ENCODE measurements at places on chromosomes 7 and 10. TPM values are rescaled to one million over a fixed set of nuclear protein-coding genes. Genes with fewer than 3 reads are reported as not detected.

- DNase-seq = no peak
Observed at GRCh38 chr10:124898471-124898870, 43.5 kb upstream of the ZRANB1 start.

The FXYD4 gene
- total RNA-seq = not detected

The TDRD1 gene
- 0.18 TPM for total RNA-seq

DNA sequence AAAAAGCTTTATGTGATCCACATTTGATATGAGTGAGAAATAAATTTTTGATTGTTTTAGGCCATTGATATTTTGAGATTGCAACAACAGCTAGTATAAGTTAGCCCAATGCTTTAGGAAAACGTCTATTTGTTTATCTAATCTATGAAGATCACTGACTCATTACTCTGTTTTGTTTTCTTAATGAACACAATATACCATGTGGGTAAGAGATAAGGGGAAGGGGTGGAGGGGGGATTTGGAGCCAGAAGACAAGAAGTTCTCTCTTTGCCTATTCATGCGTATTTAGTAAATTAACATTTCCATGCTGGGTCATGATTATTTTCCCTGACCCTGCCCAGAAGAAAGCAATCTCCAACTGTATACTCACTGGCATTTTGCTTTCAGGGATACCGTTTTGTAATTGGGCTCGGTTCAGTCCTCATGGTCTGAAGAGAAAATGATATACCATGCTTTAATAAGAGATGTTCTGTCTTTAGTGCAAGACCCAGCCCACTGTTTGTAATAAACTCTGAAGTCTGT lies 359.5 kb upstream of the NPSR1 start:
- DNase-seq = no peak

- DNase-seq = no peak
Observed at GRCh38 chr7:74407958-74408357, 45.7 kb upstream of the GTF2IRD1 start.

DNA sequence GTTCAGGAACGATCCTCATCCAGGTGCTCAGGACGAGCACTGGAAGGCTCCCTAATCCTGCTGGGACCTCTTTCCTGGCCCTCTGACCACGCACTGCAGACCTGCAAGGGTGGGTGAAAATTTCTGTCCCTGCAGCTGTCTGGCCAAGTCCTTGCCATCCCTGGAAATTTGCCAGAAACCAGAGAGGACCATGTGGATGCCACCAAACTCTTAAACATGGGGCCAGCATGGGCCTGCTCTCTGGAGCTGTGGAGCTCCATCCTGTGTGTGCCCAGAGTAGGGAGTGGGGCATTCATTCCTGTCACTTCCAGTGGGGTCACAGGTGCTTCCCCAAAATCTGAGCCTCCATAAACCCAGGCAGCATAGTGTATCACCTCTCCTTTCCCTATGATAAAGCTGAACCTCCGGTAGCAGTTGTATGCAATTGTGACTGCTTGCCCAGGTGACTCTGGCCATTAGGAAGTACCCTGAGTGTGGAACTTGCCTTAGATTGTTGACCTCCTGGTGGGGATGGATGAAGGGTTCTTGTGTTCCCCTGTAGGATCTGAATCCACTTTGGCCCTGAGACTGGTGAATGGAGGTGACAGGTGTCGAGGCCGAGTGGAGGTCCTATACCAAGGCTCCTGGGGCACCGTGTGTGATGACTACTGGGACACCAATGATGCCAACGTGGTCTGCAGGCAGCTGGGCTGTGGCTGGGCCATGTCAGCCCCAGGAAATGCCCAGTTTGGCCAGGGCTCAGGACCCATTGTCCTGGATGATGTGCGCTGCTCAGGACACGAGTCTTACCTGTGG lies 57.1 kb downstream of the DMBT1 start:
- no peak for DNase-seq

DNA sequence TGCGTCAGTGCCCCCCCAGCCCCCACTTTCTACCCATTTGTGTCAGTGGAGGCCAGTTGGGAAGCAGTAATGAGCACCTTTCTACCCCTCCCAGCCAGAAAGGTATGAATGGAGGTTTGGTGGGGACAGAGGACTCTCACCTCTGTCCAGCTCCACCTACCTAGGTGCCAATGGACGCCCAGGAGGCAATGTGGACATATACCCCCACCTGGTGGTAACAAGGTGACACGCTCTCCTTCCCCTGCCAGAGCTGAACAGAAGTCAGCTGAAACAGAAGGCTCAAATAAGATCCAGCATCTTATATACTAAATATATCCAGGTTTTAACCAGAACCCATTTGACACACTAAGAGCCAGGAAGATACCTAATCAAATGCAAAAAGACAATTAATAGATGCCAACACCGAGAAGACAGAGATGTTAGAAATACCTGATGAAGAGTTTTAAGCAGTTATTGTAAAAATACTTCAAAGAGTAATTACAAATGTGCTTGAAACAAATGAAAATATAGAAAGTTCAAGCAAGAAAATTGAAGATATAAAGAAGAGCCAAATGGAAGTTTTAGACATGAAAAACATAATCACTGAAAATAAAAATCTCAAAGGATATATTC lies 18.4 kb upstream of the SORCS3 start:
- DNase-seq = no peak

DNA sequence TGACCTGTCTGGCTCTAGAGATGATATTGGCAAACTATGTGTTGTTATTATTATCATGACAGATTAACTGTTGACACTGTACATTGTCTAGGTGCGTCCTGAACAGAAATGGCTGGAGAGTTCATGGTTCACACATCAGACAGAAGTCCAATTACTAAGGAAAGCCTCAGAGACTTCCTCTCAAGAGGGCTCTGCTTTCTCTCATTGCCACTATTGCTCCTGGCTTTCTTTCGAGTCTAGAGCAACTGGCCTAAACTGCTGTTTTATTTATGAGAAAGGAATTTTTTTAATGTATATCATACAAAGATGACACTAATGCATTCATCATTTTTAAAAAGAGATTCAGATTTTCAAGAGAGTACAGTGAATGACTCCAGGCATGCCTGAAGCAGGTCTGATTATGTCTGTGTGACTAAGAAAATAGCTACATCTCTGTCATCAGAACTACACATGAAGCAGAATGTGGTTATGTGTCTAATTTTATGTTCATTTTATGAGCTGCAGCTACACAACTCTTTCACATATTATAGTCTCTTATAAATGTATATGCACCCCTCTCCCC lies 30.4 kb downstream of the NRCAM start:
- no peak for DNase-seq

The CLDN12 gene
- 3.0 TPM for total RNA-seq

DNA sequence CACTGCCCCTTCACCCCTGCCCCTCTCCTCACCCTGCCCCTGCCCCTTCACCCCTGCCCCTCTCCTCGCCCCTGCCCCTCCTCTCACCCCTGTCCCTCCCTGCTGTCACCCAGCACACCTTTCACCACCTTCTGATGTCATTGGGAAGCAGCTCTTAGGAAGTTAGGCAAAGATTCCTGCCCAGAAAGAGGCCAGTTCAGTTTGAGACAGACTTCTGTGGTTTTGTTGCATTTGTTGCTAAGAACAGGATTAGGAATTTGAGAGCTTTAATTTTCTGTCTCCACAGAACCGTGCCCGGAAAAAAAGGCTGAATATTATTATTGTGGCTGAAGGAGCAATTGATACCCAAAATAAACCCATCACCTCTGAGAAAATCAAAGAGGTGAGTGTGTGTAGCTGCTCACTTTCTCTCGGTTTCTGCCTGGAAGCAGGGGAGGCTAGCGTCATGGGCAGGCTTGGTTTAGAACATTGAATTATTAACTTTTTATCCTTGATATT lies 39.6 kb downstream of the PFKP start:
- no peak for DNase-seq

DNA sequence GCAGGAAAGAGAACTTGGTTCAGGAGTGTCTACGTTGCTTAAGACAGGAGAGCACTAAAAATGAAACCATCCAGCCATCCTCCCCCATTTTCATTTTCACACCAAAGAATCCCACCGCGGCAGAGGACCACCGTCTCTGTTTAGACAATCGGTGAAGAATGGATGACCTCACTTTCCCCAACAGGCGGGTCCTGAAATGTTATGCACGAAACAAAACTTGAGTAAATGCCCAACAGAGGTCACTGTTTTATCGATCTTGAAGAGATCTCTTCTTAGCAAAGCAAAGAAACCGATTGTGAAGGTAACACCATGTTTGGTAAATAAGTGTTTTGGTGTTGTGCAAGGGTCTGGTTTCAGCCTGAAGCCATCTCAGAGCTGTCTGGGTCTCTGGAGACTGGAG lies 1.4 kb upstream of the IL6 start:
- DNase-seq = no peak

DNA sequence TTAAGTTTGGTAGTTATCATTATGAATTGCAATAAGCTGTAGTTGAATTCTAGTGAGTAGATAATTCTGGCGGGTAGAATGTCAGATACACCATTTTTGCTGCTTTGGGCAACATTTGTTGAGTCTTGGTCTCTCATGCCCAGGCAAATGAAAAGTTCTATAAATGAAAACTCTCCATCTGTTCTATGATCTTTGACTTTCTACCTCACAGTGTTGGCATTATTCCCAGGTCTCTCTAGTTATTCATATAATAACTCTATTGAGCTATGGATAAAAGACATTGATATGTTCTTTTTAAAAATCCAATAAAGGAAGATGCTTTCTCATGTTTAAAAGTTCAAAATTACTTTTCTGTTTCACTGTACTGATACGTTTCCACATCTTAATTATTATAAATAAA lies 415.3 kb upstream of the SEMA3D start:
- DNase-seq = no peak

GRCh38 chr7:156947120-156947843 lies 2.2 kb upstream of the NOM1 start:
- no peak for DNase-seq

The ERVW-1 gene
- total RNA-seq = not detected

The LHPP gene
- 27.4 TPM for total RNA-seq

GRCh38 chr7:12488341-12488740 lies 82.2 kb upstream of the SCIN start:
- DNase-seq = no peak

The EPO gene
- total RNA-seq = not detected

DNA sequence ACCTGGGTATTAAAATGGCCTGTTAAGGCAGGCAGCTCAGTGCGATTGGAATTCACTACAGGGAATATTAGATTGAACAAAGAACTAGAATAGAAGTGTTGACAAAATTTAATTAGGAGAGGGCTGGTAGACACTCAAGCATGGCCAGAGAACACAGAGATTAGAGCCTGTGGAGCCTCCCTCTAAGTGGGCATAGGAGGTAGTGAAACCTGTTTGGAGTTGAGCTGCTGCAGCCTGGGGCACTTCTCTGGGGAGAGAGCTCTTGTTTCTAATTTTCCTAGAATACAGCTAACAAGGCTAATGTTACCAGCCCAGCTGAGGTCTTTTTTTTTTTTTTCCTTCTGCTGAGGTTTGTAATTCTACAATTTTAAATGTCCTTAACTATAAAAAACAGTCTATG lies 46.4 kb downstream of the TMEM168 start:
- no peak for DNase-seq

- DNase-seq = no peak
Observed at GRCh38 chr10:83541046-83541445, 598.3 kb upstream of the GHITM start.

Data from naive thymus-derived CD8-positive, alpha-beta T cell (primary cell).